ENCODE measurements at places on chromosomes 3 and 15. TPM values are rescaled to one million over a fixed set of nuclear protein-coding genes. Genes with fewer than 3 reads are reported as not detected.

Gene DUSP7
- total RNA-seq: 40.9 TPM

Gene FOXP1
- 35.3 TPM for total RNA-seq

GRCh38 chr3:120854908-120855526, 53.0 kb upstream of the STXBP5L start:
- peak; percentile 63 for DNase-seq
- H3K4me1 ChIP-seq: peaks cover 34% of the 10 kb centered on the region
- H3K36me3 ChIP-seq: no peaks in the 10 kb centered on the region
- H3K27me3 ChIP-seq: peaks cover 1% of the 10 kb centered on the region

- no peaks in the 10 kb centered on the region for H3K4me1 ChIP-seq
- H3K4me3 ChIP-seq: no peak overlapping the region
- no peak for DNase-seq
- no peak overlapping the region for H3K27ac ChIP-seq
- H3K27me3 ChIP-seq: peaks cover 7% of the 10 kb centered on the region
Observed at GRCh38 chr15:31517711-31518110, 191.1 kb downstream of the KLF13 start.
